Umbilical cord (tissue), 2 donors: ENCODE measurements at places on chromosomes 4 and X.

- DNase-seq = no peak
These were observed 10.3 kb downstream of the CPLX1 start for GRCh38 chr4:815464-816146.

- DNase-seq = peak; percentile 57
These were observed 21.0 kb downstream of the S100G start for GRCh38 chrX:16671005-16671404.

GRCh38 chrX:130321550-130321949 is 18.2 kb upstream of the SLC25A14 start:
- DNase-seq = no peak

DNA sequence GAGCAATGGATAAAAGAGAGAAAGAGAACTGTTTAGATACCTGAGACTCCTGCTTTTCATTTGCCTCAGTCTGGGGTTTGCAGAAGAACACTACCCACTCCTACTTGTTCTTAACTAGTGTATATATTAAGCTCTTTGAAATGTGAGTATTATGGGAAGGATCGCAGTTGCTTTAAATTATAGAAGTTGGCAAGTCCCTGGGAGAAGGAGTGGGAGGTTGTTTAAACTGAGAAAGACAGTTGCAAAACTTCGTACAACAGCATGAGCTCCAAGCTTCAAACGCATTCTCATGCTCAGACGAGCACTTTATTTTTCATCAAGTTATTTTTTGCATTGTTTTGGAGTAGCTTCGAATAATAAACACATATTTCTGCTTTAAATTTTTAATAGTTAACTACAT is 88.1 kb upstream of the C1QTNF7 start:
- peak; percentile 79 for DNase-seq

DNA sequence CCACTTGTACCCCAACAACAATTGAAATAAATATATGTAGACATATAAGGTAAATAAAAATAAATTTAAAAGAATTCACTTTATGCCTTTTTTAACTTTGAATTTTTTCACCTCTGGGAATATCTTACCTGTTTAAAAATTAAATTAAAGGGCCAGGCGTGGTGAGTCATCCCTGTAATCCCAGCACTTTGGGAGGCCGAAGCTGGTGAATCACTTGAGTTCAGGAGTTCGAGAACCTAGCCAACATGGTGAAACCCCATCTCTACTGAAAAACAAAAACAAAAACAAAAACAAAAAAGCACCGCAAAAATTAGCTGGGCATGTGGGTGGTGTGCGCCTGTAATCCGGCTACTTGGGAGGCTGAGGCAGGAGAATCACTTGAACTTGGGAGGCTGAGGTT is 164.8 kb downstream of the AASDH start:
- DNase-seq = no peak

DNA sequence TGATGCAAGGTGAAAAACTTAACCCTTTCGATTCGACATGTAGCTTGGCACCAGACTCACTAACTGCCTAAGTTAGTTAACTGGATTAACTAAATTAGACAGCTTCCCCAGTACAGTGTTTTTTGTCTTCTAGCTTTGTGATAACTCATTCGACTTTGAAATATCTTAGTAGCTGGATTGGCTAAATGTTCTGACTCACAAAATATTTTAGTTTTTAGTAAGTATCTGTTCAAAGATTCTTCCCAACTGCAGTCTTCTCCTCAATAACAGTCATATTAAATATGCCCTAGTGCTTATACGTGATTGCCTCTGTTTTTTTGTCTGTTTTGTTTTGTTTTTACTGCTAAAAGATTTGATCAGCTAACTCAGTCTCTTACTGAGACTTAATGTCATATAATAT is 102.9 kb downstream of the KCNIP4 start:
- no peak for DNase-seq

DNA sequence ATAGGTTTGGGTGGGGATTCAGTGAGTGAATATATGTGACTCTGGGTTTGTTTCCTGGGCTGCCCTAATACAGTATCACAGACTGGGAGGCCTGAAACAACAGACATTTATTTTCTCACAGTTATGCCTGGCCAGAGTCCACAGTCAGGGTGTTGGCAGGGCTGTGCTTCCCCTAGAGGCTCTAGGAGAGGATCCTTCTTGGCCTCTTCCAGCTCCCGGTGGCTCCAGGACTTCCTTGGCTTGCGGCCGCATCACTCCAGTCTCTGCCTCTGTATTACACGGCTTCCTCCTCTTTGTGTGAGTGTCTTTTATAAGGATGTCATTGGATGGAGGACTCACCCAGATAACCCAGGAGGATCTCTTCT is 5.2 kb upstream of the JAKMIP1 start:
- DNase-seq = no peak

DNA sequence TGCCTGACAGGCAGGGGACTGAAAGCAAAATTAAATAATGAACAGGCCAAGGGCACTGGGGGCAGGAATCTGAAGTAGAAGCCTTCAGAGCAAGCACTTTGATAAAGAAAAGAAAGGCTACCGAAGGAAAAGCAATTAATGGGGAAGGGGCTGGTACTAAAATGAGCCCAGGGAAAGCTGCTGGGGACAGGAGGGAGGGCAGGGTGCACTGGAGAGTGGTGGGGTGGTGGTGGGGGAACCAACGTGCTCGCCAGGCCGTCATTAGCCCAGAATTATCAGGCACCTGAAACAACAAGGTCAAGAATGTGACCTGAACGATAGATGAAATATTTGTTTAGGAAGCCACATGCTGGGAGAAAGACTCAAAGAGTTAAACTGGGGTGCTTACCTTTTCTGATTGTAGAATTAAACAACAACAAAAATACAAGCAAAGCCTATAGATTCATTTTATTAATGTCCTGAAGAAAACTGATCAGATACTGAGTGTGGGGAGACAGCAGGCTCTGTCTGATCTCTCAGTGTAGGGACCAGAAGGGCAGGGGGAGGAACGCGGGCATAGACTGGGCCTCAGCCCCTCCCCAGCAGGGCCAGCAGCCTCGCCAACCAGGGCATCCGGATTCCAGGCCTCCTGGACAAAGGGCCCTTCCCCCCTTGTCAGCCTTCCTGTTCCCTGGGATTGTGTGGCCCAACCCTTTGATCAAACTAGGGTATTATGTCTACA is 239.7 kb upstream of the KLF3 start:
- DNase-seq = peak; percentile 17
